ENCODE measurements at places on chromosomes 7 and 10.

DNA sequence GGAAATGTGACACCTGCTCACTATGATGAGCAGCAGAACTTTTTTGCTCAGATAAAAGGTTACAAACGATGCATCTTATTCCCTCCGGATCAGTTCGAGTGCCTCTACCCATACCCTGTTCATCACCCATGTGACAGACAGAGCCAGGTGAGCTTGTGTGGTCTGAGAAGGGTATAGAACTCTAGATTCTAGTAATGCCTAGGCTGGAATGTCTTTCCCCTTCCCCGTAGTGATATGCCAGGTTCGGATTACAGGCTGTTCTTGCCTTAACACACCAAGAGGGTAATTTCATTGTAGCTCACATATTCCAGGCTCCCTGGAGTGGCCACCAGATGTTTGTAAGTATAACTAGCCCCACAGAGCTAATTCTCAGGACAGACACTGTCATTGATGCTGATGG lies 9.2 kb downstream of the HIF1AN start:
- no peak for DNase-seq

- DNase-seq: no peak
Observed at GRCh38 chr7:43476896-43477295, 106.0 kb upstream of the STK17A start.

DNA sequence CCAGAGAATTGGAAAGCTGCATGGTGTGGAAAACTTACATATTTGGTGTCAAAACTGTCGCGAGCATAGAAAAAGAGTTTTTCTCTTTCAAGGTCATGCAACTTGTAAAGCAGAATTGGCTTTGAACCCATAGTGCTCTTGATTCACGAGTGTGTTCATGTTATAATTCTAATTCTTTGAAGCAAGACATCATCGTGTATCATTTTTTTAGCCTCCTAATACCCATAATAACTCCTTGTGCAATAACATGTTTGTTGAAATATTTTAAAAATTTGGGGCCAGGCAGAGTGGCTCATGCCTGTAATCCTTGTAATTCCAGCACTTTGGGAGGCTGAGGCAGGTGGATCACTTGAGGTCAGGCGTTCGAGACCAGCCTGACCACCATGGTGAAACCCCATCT lies 4.2 kb downstream of the CCL24 start:
- DNase-seq: no peak

DNA sequence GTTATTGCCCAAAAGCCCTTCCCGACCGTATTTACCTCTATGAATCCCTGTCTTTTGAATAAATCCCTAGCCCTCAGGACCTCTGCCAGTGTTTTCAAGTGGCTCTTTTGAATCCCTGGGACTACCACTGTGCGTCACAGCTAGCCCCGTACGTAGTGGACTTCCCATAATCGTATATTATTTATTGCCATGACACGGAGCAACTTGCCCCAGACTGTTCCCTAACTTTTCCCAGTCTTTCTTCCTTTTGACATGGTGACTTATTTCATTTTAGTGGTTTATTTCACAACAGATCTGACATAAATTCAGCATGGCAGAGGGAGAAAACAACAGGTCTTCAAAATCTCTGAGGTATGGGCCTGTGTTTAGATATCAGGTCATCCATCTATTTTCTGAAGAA lies 318.6 kb upstream of the KLF6 start:
- DNase-seq: no peak

- no peak for DNase-seq
Observed at GRCh38 chr7:115559877-115560276, 470.7 kb downstream of the TFEC start.

- DNase-seq: no peak
Observed at GRCh38 chr7:76074972-76075370, 27.1 kb downstream of the MDH2 start.

GRCh38 chr7:97001656-97002554 lies 3.4 kb upstream of the DLX6 start:
- no peak for DNase-seq

- no peak for DNase-seq
Observed at GRCh38 chr10:98456043-98456570, 9.4 kb upstream of the HPS1 start.

- DNase-seq: no peak
Observed at GRCh38 chr7:154336295-154336694, 284.1 kb downstream of the DPP6 start.

GRCh38 chr7:93140582-93141191 lies 7.5 kb downstream of the SAMD9L start:
- no peak for DNase-seq

DNA sequence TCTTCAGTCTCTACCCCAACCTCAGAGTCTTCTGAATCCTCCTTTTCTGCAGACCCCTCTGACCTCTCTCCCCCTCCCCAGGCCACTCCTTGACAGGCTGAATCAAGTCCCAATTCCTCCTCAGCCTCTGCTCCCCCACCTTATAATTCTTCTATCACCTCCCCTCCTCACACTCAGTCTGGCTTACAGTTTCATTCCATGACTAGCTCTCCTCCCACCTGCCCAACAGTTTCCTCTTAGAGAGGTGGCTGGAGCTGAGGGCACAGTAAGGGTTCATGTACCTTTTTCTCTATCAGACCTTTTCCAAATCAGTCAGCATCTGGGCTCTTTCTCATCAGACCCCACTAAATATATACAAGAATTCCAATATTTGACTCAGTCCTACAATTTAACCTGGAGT lies 14.6 kb upstream of the LRRC61 start:
- no peak for DNase-seq

DNA sequence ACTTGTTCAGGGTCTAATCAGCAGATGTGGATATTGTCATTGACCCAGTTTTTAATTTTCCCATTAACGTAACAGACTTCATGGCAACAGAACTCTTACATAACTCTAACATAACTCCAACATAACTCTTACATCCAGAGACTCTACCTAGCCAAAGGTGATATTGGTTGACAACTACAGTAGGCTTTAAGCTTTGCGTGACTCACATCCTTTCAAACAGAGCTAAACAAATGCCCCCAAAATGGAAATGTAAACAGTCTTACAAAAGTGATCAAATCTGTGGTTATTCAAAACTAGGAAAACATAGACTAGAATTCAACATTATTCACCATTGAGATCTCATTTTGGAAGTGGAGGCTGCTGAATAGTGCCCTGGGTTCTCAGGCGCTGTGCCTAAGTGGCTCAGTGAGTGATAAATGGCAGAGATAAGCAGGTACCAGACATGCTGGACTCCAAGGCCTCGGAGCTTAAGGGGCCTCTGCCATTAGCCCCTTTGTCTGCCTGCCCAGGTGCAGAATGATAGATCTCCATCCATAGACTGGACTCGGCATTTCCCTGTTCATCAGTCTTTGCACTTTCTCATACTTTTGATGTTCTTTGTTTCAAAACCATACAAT lies 34.3 kb upstream of the BTBD16 start:
- no peak for DNase-seq

GRCh38 chr7:90715067-90715466 lies 118.9 kb downstream of the CDK14 start:
- no peak for DNase-seq

- no peak for DNase-seq
Observed at GRCh38 chr10:99456207-99456930, 25.9 kb upstream of the GOT1 start.

GRCh38 chr7:44308596-44309270 lies 16.7 kb downstream of the CAMK2B start:
- DNase-seq: no peak

DNA sequence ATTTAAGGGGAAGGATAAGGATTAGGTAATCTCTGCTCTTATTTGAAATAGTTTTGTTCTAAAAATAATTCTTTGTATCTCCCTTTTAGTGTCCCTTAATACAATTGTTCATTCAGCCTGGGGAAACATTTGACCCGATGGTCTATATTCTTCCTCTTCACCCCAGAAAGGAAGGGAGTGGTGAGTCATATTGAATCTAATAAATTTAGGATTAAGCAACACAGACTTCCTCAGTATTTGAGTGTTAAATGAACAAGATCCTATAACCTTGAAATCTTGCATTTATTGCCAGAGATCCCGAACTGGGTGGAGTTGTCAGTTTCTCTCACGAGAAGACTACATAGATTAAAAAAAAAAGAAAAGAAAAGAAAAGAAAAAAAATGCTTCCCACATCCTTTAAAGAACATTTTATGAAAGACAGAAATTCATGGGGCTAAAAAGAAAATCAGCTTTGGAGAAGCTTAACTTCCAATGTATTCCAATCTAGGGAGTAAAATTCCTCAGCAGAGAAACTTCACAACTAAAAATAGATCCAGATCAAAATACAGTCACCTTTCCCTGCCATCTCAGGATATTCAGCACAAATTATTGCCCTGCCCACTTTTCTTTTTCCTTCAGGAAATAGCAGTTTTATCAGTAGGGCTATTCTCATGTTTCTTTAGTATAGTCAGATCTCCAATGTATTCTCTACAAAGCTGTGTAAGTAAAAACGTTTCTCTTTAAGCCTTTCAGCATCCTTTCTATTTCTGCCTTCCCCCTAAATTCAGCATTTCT lies 82.2 kb downstream of the SEMA3D start:
- no peak for DNase-seq

GRCh38 chr7:110569486-110570205 lies 521.3 kb upstream of the LRRN3 start:
- DNase-seq: no peak

DNA sequence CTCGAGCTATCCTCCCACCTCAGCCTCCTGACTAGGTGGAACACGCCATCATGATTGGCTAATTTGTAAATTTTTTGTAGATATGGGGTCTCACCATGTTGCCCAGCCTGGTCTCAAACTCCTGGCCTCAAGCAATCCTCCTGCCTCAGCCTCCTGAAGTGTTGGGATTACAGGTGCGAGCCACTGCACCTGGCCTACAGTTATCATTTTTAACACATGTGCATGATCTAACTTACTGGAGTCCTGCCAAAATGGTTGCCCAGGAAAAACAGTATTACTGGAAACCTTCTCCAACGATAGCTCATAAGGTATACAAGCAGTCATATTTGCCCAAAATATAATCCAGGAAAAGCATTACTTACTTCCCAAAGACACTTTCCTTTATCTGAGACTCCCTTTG lies 20.2 kb downstream of the MRPL32 start:
- no peak for DNase-seq

DNA sequence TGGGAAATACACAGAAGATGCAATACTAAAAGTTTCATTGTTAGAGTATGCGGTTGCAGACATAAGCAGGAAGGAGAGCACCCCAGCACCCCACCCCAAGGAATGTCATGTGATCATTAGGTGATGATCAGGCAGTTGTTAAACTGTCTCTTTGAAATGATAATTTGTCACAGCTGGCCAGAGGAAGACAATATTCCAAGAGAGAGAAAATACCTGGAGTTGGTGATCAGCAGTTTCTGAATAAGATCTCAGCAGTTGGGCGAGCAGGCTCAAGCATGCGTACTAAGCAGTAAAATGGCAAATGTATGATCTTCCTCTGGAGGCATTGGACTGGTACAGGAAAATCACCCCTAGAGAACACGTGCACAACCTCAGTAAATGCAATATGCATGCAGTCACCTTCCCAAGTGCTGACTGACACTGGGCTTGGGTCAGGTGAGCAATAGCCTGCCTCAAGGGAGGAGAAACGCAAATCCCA lies 250.1 kb upstream of the MBL2 start:
- DNase-seq: no peak

GRCh38 chr10:97729014-97729413 lies 7.9 kb upstream of the ZFYVE27 start:
- no peak for DNase-seq
